ENCODE measurements at places on chromosomes 6 and 20.

DNA sequence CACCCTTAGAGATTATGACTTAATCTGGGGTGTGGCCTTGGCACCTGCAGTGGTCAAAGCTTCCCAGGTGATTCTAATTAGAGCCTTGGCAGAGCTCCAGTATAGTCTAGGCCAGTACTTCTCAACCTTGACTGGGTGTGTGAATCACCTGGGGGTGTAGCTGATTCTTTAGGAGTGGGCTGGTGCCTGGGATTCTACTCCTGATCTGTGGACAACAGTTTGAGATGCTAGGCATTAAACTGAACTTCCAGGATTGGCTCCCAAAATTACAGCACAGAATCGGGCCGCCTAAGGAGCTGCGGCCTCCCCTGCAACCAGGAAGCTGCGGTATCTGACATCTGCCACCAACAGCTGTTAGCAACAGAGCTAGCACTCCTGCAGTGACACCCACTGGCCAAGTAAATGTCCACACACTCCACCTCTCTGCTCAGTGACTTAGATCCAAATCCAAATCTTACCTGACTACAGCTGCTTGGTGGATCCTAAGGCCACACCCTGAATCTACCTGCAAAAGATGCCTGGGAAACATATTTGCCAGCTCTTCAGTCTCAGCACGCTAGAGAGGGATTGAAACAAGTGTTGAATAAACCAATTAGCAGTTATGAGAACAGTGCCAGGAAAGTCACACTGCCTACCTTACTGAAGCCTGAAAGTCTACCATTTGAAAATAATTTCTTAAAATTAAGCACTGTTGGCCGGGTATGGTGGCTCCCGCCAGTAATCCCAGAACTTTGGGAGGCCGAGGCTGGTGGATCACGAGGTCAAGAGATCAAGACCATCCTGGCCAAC, 126.7 kb downstream of the UNC5CL start:
- no peak for DNase-seq

DNA sequence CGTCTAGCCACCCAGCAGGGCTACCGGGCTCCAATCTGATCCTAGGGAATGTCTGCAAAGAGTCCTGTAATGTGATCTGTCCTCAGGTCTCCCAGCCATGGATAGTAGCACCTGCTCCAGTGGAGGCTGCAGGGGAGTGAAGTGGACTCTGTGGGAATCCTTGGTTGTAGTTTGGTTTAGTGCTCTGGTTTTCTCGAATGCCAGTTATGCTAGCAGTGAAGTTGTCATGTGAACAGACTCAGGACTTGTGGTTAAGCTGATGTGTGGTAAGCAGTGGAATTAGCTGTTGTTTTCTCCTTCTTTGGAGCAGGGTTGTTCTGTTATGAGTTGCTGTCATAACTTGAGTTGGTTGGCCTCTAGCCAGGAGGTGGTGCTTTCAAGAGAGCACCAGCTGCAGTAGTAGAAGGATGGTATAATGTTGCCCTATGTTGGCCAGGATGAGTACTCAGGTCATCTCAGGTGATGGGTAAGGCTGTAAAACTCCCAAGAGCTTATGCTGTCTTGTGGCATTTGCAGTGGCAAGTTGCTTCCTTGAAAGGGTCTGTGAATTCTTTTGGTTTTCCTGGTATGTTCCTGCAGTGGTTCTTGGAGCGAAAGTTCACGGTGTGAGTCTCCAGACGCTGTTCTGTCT, 390.2 kb downstream of the UTRN start:
- DNase-seq = no peak

DNA sequence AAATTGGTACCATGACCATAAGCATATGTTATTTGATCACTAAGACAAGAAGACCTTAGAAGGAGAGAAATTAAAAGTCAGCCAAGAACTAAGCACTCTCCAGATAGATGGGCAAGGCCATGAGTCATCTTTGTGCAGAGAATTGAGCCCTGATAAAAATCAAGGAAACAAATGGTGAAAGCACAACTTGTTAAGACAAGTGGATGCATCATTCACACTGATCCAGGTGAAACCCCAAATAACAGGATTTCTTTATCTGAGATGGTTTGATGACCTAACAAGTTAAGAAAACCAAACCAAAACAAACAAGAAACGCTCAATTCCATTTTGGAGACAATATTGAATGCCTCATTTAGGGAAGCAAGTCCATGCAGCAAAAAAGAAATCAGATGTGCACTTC, 121.6 kb downstream of the ADAT2 start:
- DNase-seq = no peak

- DNase-seq = no peak
Observed at GRCh38 chr6:84258866-84259265, 31.4 kb upstream of the CEP162 start.

DNA sequence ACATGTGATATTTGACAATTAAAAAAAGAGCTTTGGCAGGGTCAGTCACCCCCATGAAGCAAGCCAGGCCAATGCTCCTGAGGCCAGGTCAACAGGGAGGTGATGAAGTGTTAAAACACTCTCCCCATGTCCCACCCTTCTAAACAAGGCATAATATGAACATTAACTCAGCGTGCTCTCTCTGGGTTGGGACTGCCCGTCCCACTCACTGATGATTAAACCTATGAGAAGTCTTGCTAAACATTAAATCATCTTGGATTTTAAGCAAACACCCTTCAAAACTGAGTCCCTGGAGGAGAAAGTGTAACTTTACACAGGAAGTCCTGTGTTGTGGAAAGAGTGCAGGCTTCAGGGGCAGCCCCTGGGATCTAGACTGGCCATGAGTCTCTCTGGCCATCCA, 558.5 kb downstream of the CD83 start:
- no peak for DNase-seq
